CD4-positive, alpha-beta T cell treated with Interleukin-15 for 1 hour (primary cell): ENCODE measurements at places on chromosomes 2 and 18.

GRCh38 chr2:236895497-236895896 is 190.2 kb upstream of the COPS8 start:
- DNase-seq = no peak

GRCh38 chr2:69798909-69799526 is 30.4 kb upstream of the GMCL1 start:
- no peak for DNase-seq

GRCh38 chr2:128032092-128032491 is 4.2 kb upstream of the SAP130 start:
- no peak for DNase-seq

DNA sequence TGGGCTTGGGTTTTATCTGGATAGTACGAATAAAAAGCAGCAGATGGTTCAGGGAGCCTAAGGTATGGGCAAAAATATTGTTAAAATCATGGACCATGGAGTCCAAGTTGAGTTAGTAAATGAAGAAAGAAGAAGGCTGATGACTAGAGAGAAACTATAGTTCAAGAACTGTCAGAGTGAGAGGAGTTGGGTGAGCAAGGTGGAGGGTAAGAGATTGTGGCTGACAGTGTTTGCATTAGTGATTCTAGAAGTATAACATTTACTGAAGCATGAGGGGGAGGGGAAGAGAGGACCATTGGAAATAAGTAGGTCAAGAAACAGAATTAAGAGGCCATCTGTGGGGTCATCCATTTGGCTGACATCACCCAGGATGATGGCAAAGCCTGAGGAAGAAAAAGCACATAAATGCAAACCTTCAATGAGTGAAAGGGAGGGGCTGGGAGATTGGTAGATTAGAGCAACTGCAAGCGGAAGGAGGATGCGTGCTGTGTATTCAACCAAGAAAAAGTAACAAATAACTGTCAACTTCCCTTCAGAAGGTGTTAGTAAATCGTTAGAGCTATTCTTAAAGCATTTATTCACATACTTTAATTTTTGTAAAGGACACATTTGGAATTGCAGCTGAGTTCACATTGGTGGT is 392.8 kb downstream of the TSN start:
- no peak for DNase-seq

DNA sequence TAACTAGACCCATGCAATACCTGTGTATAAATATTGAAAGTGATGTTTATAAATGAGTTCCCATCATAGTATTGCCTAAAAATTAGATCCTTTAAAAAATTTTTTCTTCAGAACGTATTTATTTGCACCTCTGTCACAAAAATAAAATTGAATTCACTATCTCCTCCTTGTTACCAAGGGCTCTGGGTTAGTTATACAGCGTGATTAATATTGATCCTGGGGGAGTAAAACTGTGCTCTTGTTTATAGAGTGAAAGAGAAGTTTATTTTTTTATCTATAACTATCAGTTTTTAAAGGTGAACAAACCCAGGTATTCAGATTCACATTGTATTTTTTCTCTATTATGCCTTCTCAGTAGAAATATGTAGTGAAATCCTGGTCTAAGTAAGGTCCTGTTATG is 458.5 kb downstream of the CPS1 start:
- DNase-seq = no peak

DNA sequence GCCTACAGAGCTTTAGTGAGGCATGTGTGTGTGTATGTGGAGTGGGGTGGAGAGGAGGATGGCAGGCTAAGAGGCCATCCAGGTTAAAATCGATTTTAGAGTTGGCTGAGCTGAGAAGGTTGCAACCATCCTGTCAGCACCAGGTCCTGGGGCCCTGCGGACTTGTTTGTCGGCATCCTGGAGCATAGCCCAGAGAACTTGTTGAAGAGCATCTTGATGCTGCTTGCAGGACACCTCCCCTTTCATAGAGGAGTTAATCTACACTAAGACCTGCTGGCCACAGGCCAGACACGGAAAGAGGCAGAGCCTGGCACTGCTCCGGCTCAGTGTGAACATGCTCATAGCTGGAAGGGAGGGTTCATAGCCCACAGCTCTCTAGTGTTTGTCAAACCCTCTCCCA is 72.1 kb upstream of the RGPD5 start:
- DNase-seq = no peak

GRCh38 chr2:88560619-88561307 is 66.5 kb downstream of the EIF2AK3 start:
- no peak for DNase-seq

GRCh38 chr2:142014536-142014935 is 116.3 kb downstream of the LRP1B start:
- no peak for DNase-seq

DNA sequence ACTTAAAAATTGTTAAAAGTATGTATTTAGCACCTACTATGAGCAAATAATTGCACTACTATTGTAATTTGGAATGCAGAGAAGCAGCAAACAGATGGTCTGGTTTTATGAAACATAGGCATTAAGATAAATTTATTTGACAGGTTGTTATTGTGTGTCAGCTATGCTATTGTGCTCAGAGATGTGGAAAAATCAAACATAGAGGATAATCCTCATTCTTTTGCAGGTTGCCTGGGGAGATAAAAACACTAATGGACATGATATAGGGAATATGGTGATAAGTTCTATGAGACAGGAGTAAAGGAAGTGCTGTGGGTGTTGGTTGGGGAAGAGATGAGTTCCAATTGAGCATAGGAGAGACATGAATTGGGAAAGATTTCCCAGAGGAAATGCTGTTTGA is 71.3 kb downstream of the PPP1R1C start:
- no peak for DNase-seq

DNA sequence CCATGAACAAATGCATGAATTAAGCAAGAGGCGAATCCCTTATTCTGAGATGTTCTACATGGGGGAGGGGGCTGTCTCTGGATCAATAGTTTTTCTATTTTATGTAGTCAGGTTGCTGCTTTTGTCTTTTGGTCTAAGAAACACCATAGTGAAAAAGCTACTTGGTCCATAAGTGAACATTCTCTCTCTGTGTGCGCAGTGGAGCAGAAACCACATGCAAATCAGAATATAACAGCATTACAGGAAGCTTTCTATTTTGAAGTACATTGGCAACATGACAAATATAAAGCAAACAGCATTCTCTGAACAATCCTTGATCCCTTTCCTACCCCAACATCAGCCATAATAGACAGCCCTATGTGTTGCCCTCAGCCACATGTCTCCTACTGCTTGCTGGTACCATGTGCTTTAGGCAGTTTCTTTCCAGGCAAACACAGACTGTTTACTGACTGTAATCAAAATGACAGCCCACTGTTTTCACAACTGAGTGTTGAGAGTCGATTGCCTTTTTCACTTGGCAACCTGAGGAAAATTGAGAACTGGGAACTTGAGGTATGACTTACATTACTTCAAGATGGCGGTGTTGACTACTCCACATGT is 10.6 kb downstream of the SCN3A start:
- DNase-seq = no peak
